ENCODE measurements at places on chromosomes 5 and 9.

GRCh38 chr5:171201310-171201709, 107.7 kb upstream of the TLX3 start:
- DNase-seq, result no peak

DNA sequence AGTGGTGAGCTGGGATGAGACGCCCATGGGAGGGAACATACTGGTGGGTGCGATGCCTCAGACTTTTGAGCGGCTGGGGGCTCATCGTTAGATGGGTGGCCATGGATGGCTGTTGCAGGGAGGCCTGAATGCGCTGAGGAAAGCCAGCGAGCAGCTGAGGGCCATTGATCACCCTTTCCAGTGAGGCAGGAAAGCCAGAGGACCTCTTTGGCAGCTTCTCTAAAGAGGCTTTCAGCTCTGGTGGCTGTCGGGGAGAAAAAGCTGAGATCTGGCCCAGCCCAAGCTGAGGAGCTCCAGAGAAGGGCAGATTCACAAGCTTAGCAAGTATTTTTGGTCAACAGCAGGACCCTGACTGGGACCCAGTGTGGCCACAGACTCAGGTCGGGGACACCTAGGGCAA, 13.3 kb upstream of the VAV2 start:
- DNase-seq, result no peak

- DNase-seq, result no peak
Observed at GRCh38 chr9:12775679-12776512, 1.1 kb downstream of the LURAP1L start.

- DNase-seq, result no peak
Observed at GRCh38 chr5:2550509-2550908, 201.0 kb downstream of the IRX2 start.

- DNase-seq, result peak; percentile 61
Observed at GRCh38 chr9:134698587-134699342, 57.2 kb downstream of the COL5A1 start.

DNA sequence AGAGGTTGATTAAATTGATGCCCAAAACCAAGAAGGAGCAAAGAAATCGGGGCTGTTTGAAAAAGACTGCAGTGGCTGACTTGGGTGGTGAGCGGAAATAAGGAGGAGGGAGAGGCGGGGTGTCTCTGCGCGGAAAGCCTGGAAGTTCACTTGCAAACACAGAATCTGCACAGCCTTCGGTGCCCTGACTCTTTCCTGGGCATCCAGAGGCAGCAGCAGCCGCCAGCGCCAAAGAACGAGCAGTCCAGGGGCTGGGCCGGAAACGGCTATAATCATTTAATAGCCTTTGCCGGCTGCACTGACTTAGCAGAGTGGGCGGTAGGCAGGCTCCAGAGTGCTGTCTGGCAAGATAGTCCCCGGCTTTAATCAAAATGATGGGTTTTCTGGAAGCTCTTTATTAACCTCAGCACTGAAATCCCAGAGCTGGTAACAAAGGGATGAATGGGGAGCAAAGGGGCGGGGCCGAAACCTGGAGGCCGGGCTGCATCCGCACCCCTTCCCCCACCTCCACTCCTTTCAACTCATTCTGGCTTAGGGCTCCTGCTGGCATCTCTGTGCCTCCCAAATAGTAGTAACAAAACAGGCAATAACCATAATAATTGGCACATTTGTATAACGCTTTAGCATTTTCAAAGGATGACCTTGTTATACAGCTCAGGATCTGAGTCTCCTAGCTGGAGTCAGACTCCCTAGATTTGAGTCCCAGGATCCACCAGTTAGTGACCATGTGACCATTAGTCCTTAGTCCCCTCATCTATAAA, 35.7 kb downstream of the PCDHAC2 start:
- no peak for DNase-seq

GRCh38 chr9:119157196-119157595, 212.0 kb downstream of the BRINP1 start:
- DNase-seq, result no peak

GRCh38 chr9:82597241-82598203, 465.4 kb downstream of the RASEF start:
- no peak for DNase-seq

DNA sequence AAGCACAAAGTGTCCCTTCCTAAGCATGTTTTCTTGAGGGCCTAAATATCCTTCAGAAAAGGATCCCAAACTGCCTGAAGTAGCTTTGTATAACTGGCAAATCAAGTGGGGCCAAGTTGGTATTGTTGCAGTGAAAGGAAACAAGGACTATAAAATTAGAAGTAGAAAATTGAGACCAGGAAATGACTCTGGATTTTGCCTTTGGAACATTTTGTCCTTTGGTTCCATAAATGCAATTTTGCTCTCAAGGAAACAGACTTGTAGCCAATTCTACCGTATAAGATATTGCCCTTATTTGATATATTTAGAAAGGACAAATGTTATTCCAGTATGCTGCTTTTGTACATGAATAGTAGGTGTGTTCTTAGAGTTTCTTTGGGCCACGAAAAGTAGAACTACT, 34.4 kb downstream of the RABGAP1 start:
- DNase-seq, result no peak

DNA sequence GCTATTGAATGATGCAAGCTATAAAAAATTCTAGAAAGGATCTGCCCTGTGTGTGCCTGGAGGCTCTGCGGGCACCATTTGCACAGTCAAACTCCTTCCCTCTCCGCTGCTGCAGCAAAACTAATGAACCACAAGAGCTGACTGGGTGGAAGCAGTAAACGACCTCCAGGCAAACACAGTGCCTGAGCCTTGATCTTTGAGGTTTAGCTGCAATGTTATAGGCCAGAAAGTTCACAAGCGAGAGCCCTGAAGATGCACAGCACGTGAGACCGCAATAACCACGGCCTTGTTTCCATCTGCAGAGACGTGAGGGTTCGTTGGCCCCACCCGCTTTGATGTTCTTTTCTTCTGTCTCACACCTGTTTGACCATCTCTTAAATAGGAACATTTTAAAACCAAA, 69.2 kb upstream of the S1PR3 start:
- no peak for DNase-seq

DNA sequence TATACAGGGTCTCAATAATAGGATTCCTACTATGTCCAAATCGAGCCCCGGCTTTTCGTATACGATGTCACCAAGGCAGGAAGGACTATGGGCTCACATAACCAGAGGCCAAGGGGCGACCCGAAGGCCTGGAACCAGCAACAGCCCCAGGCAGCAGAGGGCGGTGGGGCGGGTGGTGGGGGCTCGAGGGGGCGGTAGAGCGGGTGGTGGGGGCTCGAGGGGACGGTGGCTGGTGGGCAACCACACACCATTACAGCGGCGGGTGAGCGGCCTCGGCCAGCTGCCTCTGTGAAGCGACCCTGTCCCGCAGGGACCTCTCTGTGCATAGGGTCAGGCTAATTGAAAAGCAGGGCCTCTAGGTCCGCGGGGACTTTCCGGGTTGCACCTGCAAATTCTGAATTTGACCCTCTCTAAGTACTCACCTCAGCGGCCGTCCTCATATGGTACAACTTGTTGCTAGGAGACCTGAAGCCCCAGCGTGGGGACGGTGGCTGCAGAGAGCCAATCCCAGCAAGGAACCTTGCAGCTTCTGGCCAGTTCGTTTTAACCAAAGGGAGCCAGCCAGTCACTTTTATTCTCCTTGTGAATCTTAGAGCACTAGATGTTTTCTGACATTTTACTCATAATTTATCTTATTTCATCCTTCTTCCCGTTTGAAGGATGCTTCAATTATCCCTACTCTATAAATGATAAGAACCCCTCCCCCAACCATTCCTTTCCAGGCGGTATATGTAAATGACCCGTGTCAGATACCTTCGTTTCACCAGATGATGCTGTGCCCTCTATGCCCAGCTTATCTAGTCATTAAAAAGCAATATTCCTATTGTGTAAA, at the start of gene NME5:
Gene NME5 (minus strand): TSS at position 480 of the 832 bp plus-strand sequence. CDS start 648 bp downstream, outside the sequence.
- DNase-seq, result peak; percentile 42

DNA sequence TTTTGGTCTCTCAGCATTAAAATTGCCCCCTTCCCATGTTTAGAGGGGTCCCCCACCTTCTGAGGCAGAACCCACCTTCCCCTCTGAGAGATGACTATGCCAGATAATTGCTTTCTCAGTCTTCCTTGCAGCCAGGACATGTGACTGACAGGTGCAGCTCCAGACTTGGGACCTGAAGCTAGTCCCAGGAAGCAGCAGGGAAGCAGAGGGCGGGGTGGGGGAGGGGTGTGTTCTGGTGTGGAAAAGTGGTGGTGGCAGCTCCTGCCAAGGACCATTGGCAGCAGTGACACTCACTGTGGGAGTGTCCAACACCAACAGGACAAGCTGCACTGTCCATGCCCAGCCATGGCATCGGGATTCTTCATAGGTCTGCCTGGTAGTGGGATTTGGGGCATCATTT, 2.3 kb downstream of the EIF4E1B start:
- DNase-seq, result no peak

- no peak for DNase-seq
Observed at GRCh38 chr9:103371152-103371551, 376.0 kb downstream of the CYLC2 start.

GRCh38 chr9:114047717-114048116, 30.4 kb downstream of the AMBP start:
- DNase-seq, result peak; percentile 14

- DNase-seq, result no peak
Observed at GRCh38 chr5:98965226-98965625, 36.4 kb upstream of the CHD1 start.

- peak; percentile 12 for DNase-seq
Observed at GRCh38 chr9:23342291-23342690, 483.7 kb downstream of the ELAVL2 start.

- no peak for DNase-seq
Observed at GRCh38 chr5:150651382-150651781, 9.7 kb upstream of the MYOZ3 start.

- no peak for DNase-seq
Observed at GRCh38 chr9:82894961-82895821, 167.8 kb downstream of the RASEF start.

DNA sequence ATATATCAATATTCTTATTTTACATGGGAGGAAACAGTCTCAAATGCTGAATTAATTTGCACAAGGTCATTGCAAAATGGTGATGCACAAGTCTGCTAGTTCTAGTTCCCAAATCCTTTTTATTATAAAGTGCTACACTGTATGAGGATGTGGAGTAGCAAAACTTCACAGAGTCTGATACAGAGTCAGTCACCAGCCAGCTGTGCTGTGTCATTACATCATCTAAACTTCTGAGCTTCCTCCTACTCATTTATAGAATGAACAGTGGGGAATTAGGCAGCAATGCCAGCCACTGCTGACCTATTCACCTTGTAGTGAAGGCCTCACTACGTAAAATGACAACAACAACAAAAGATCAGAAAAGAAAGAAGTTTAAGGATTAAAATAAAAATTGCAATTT, 357.8 kb downstream of the TMEM167A start:
- peak; percentile 59 for DNase-seq

DNA sequence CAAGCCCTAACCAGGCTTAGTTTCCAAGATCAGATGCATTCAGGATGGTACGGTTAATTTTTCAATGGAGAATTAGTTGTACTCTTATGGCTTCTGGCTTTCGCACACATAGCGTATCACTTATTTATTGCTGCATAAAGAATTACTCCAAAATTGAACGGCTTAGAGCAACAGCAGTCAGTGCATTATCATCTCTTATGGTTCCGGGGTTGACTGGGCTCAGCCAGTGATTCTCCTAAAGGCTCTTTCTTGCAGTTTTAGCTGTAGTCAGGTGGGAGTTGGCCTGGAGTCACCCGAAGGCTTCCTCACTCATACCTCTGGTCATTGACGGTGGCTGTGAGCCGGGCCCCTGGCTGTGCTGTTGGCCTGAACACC, 595 bp upstream of the GRHPR start:
- DNase-seq, result no peak

DNA sequence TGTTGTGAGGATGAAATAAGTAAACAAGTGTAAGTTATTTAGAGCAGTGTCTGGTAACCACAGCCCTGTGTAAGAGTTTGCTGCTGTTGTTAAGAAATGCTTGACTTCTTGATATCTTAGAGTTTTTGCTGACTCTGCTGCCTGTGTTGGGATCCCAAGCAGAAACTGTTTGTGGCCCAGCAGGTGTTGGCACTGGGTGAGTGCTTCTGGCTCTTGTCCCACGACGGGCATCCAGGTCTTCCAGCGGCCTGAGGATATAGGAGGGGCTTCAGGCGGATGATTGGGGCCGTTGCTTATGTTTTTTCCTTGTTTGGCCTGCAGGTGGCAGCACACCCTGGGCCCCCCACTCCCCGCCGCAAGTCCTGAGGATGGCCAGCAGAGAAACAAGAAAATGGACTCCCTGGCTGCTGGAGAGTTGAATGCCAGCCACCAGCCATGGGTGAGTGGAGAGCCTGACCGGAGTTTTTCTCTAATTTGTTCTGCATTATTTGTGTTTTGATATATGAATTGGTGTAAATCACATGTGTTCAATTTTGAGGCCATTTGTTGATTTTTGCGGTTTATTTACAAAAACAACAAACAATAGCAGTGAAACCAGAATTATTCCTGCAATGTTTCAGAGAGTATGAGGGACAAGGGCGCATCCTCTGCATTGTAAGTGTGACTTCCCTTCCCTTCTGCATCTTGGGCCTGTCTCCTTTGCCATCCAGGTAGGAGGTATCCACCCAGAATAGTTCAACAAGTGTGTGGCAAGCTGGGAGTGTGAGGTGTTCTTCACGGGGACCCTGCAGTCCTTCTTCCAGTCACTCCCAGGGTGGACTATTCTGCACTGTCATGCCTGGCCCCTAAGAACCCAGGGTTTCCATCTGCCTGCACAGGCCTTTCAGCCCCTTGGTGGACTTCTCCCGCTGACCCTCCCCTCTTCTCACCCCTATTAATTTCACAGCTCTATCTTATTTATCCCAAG, 50.3 kb downstream of the SLC22A5 start:
- DNase-seq, result peak; percentile 80

GRCh38 chr9:112586599-112587155, 100.0 kb downstream of the KIAA1958 start:
- peak; percentile 1 for DNase-seq

GRCh38 chr5:107401470-107402122, 269.1 kb downstream of the EFNA5 start:
- no peak for DNase-seq

DNA sequence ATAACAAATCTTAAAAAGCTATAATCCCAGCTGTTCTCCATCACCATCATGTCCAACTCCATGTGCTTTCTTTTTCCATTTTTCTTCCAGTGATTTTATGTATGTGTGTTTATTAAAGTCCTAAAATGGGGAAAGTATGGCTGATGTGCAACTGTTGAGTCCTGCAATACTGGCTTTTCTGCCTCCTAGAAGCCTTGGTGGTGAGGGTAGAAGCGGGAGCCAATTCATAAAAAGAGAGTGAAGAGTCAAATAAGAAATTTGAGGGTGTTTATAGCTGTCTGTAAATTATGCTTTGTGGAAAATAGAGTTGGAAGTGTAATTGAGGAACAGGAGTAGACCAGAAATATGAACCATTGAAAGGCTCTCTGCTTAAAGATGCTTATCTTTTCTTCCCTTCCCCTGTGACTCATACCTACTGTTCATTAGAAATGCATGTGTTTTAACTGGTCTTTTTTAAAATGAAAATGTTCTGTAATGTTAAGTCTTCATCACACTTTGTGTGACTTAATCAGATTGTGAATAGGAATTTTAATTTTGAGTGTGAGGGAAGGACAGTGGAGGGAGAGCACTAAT, 80.1 kb downstream of the ZCCHC7 start:
- peak; percentile 54 for DNase-seq
